ENCODE measurements at places on chromosomes 3 and 15.
A peak's percentile ranks its signal among the peaks of the same experiment; 100 is the strongest.

DNA sequence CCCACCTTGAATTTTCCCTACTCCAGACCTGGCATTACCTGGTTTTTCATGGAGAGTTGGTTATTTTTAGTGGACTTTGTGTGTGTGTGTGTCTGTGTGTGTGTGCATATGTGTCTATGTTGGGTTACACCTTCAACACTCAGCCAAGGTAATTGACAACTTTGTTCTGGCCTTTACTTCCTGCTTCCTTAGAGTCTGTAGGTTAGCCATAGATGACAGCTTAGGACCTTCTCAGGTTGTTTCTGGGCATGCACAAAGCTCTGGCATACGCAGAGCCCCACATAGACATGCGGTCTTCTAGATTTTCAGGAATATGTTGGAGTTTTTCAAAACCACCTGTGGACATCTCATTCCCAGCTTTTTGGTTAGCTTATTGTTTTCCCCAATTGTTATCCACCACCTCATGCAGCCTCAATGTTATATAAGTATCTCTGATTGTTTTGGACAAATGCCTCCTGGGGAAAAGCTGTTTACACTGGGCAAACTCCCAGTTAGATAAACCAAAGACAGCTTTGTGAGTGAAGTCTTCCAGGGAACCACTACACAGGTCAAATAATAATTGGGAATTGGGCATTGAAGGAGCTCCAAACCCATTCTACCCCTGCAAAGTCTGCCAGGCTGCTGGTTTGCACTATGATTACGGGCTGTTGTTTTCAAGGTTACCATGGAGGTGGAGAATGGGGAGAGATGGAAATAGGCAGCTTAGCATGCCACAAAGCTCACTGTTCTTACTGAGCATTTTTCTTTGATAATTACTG lies 201.2 kb downstream of the ADAMTSL3 start:
- peaks cover 4% of the 10 kb centered on the region for H3K27me3 ChIP-seq
- no peak overlapping the region for H3K4me3 ChIP-seq
- no peaks in the 10 kb centered on the region for H3K36me3 ChIP-seq
- H3K4me1 ChIP-seq: no peaks in the 10 kb centered on the region

DNA sequence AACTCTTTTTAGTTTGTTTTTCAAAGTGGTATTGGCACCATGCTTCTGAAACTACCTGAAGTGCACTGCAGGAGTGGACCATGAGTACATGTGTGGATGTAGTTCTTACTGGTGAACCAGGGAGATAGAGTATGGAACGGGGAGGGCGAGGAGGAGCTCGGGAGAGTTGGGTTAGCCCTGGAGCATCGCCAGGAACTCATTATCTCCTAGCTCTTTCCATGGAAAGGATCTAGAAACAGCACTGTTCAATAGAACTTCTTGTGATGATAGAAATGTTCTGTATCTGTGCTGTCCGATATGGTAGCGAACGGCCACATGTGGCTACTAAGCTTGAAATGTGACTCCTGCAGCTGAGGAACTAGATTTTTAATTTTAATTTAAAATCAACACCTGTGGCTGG lies 47.3 kb downstream of the VGLL4 start:
- no peak overlapping the region for H3K27ac ChIP-seq
- peaks cover 86% of the 10 kb centered on the region for H3K4me1 ChIP-seq
- H3K4me3 ChIP-seq: no peak overlapping the region
- peaks cover 10% of the 10 kb centered on the region for H3K36me3 ChIP-seq
- no peaks in the 10 kb centered on the region for H3K27me3 ChIP-seq

GRCh38 chr15:50315814-50316630 lies 39.0 kb downstream of the GABPB1 start:
- no peaks in the 10 kb centered on the region for H3K27me3 ChIP-seq
- no peak overlapping the region for H3K27ac ChIP-seq
- H3K4me3 ChIP-seq: no peak overlapping the region

DNA sequence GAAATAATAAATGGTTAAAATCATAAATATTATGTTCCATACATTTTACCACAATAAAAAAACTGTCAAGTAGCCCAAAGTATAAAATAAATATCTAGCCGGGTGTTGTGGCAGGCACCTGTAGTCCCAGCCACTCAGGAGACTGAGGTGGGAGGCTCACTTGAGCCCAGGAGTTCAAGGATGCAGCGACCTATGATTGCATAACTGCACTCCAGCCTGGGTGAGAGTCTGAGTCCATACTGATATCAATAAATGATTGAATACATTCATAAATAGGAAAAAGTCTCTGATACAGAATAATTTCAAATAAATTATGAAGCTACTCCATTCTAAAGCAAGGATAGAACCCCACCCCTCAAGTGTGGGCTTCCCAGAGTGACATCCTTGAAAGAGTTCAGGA lies 68.5 kb upstream of the GATA2 start:
- H3K4me3 ChIP-seq: no peak overlapping the region
- H3K27me3 ChIP-seq: peaks cover 5% of the 10 kb centered on the region
- H3K36me3 ChIP-seq: peaks cover 3% of the 10 kb centered on the region
- H3K4me1 ChIP-seq: no peaks in the 10 kb centered on the region

- H3K27me3 ChIP-seq: no peaks in the 10 kb centered on the region
- no peak for DNase-seq
- H3K4me1 ChIP-seq: no peaks in the 10 kb centered on the region
- H3K36me3 ChIP-seq: no peaks in the 10 kb centered on the region
These were observed 397.7 kb downstream of the GAP43 start for GRCh38 chr3:116020989-116021388.

DNA sequence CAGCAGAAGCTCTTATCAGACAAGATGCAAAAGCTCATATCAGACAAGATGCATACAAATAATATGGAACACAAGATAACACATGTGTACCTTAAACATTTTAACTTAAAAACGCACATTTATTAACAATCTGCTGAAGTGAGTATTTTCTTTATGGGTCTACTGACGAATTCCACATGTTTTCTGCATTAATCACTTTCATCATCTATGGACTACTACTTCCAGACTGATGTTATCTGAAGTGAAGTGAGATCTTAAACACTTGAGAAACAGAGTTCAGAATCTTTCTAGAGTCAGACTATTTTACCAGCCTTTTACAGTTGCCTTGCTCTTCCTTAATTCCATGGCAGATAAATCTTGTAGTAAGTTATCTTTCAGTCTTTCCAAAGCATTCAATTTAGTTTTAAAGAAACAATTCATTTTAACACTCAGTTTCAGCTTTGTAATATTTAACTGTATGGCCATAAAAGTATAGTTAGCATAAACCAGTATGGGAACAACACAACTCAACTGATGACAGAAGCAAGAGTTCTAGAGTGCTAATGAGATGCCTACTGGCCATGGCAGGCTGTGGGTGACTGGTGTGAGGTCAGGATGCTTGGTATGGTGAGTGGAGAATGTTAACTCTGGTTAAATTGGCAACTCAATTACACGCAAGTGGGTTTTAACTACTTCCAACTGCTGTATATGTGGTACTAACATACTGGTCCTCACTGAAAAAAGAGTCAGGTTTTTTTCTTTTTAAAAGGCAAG lies 9.8 kb downstream of the CMTM6 start:
- no peak overlapping the region for H3K4me3 ChIP-seq
- H3K4me1 ChIP-seq: peaks cover 10% of the 10 kb centered on the region
- no peaks in the 10 kb centered on the region for H3K27me3 ChIP-seq
- DNase-seq: no peak
- peaks cover 9% of the 10 kb centered on the region for H3K36me3 ChIP-seq

GRCh38 chr15:55546718-55547117 lies 38.7 kb upstream of the DNAAF4 start:
- no peak for DNase-seq
- no peak overlapping the region for H3K4me3 ChIP-seq
- no peaks in the 10 kb centered on the region for H3K36me3 ChIP-seq
- peaks cover 2% of the 10 kb centered on the region for H3K27me3 ChIP-seq

DNA sequence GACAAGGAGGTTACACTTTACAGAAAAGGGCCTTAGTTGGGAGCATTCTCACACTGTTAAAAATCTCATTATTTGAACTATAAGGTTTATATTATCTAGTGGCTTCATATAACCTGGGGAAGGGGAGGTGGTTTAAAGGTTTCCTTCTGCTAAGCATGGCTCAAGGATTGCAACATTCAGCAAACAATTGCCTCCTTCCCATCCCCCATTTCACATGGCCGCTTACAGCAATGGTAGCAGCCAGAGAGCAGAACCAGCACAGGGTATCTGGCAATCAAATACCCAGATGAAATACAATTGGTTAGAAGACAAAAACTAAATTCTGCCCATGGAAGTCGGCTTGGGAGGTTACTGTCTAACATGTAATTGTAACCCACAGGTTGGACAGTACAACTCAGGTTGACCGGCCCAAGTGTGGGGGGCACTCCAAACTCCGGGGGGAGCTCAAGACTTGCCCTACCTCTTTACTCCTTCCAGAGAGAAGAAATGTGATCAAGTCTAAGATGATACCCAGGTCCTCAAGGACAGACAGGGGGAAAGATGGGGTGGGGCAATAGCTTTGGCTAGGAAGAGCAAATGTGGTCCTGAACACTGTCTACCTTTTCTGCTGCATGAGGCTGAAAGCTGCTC lies 15.5 kb downstream of the ETV5 start:
- no peak overlapping the region for H3K27ac ChIP-seq
- H3K36me3 ChIP-seq: no peaks in the 10 kb centered on the region
- peaks cover 5% of the 10 kb centered on the region for H3K4me1 ChIP-seq
- H3K27me3 ChIP-seq: peaks cover 16% of the 10 kb centered on the region

DNA sequence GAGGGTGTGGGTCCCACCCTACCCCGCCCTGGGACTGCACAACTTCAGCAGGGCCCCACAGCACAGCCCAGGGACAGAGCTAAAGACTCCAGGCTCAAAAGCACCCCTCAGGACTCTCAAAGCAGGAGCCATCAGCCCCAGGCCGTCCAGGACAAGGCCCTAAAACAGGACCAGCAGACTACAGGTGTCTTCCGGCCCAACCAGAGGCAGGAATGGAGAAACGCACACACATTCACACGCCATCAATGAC lies 26.1 kb downstream of the ATRIP start:
- peaks cover 8% of the 10 kb centered on the region for H3K27me3 ChIP-seq
- H3K27ac ChIP-seq: peak overlapping the region; percentile 97
- DNase-seq: no peak
- H3K4me3 ChIP-seq: peak overlapping the region; percentile 97

- DNase-seq: no peak
- H3K4me3 ChIP-seq: peak overlapping the region; percentile 33
- H3K36me3 ChIP-seq: no peaks in the 10 kb centered on the region
- H3K27ac ChIP-seq: no peak overlapping the region
- no peaks in the 10 kb centered on the region for H3K4me1 ChIP-seq
These were observed 1.1 kb downstream of the MITF start for GRCh38 chr3:69740103-69741021.

DNA sequence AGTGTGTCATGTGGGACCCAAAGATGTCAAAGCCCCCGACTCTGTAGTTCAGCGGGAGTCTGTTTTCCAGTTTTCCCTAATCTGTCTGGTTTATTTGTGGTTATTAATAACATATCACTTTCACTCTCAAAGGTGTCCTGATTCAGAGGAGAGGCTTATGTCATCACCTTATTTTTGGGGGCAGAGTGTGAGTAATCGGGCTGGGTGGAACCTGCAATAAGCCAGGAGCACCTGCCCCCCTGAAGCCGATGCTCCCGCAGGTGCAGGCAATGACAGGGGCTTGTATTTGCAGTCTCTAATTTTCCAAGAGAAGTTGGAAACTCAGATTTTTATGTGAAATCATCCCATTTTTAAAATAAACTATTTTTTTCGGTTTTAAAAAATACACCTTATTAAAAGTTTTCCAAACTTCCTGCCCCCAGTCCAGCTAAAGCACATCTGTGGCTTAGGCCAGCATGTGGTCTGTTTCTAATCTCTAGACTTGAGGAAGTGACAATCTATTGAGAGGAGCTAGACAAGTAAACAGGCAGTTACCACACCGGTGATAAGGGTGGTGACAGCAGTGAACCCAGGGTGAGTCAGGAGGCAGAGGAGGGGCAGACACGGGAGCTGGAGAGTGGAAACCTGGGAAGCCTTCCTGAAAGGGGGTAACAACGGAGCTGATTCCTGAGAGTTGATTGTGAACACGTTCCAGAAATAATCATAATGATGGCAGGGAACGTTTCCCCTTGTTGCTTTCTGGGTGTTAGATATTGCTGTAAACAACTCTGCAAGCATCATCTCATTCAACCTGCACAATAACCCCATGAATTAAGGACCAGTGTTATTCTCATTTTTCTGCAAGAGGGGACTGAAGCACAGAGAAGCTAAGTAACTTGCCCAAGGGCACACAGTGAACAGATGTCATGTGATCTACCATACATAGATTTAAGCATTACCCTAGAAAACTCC lies 37.2 kb downstream of the BHLHE40 start:
- no peaks in the 10 kb centered on the region for H3K36me3 ChIP-seq
- peaks cover 13% of the 10 kb centered on the region for H3K27me3 ChIP-seq
- peak; percentile 55 for DNase-seq
- peaks cover 64% of the 10 kb centered on the region for H3K4me1 ChIP-seq

- H3K4me3 ChIP-seq: no peak overlapping the region
- no peak overlapping the region for H3K27ac ChIP-seq
- DNase-seq: no peak
- H3K36me3 ChIP-seq: peaks cover 8% of the 10 kb centered on the region
These were observed 265.6 kb downstream of the CTNNB1 start for GRCh38 chr3:41464858-41465257.

DNA sequence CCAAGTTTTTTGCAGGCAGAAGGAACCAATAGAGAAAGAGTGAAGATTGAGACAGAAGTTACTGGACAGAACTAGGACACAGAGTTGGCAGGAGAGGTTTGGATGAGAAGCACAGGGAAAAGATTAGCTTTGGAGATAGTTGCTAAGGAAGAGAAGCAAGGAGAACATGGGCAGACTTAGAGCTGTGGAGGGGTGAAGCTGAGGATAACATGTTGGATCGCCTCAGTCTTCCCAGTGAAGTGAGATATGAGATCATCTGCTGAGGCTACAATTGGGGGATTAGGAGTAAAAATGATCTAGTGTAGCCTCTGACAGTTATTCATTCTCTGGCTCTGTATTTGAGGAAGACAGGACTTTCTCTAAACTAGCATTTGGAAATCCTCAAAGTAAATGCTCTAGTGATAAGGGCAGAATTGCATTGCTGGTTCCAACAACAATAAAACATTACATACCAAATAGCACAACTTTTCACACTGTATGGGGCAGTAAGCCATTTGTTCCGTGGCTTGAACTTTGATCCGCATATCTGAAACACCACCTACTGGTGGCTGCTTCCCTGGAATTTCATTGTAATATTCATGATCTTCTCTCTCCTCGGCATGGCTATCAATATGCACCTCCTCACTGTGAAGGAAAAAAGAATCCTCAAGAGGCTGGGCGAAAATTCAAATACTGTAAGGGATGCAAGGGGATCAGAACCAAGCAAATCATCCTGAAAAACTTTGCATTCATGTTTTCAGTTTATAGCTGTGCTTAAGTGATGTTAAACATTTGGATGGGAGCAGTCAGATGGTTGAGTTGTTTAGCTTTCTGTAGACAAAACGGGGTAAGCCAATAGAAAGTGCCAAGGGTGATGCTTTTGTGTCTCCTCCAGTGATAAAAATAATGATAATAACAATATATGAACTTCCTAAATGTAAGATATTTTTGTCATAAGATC lies 22.2 kb upstream of the EID1 start:
- peaks cover 12% of the 10 kb centered on the region for H3K27me3 ChIP-seq
- no peak overlapping the region for H3K27ac ChIP-seq
- H3K4me3 ChIP-seq: no peak overlapping the region
- no peak for DNase-seq
- no peaks in the 10 kb centered on the region for H3K36me3 ChIP-seq
- no peaks in the 10 kb centered on the region for H3K4me1 ChIP-seq
